ENCODE measurements at places on chromosomes 12 and 14.

DNA sequence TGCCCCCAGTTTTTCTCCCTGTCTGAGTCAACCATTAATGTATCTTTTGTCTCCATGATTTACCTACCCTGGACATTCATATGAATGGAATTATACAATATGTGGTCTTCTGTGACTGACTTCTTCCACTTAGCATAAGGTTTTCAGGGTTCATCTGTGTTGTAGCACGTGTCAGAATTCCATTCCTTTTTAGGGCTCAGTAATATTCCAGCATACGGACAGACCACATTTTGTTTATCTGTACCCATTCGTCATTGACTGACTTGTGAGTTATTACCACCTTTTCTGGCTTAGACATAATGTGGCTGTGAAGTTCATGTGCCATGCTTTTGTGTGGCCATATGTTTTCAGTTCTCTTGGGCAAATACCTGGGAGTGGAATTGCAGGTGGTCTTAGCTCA lies 37.9 kb downstream of the TSPAN9 start:
- DNase-seq = no peak

DNA sequence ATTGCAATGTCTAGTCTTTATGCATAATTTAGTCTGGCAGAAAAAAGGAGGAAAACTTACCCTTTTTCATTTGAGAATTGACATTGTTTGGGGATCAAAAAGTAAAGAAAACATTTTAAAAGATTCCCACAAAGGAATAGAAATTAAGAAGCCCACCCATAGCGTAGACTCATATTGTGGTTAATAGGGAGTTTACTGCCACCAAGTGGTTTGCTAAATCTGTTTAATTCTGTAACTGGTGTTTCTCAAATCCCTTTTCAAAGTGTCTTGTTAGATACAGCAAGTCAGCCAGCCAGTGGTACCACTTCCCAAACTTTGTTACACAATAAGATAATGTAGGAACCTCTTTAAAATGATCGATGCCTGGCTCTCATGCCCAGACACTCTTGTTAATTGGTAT lies 180.3 kb downstream of the IPO8 start:
- DNase-seq = no peak

- DNase-seq = no peak
Observed at GRCh38 chr14:94048691-94049624, 22.8 kb downstream of the OTUB2 start.

DNA sequence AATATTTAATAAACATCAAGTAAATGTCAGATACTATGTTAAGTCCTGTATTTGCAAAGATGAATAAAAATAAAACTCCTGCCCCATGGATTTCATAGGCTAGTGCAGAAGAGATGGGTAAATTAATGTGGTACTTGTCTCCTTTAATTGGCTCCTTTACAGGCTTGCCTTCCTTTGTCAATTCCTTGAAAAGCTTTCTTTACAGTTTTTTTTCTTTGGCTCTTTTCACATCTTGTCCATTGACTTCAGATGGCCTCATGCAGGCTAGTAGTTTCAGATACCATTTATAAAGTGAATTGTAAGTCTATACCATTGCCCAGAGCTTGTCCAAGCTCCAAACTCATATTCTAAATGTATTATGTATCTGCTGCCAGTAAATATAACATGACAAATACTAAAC lies 128.7 kb upstream of the GARIN2 start:
- DNase-seq = no peak

DNA sequence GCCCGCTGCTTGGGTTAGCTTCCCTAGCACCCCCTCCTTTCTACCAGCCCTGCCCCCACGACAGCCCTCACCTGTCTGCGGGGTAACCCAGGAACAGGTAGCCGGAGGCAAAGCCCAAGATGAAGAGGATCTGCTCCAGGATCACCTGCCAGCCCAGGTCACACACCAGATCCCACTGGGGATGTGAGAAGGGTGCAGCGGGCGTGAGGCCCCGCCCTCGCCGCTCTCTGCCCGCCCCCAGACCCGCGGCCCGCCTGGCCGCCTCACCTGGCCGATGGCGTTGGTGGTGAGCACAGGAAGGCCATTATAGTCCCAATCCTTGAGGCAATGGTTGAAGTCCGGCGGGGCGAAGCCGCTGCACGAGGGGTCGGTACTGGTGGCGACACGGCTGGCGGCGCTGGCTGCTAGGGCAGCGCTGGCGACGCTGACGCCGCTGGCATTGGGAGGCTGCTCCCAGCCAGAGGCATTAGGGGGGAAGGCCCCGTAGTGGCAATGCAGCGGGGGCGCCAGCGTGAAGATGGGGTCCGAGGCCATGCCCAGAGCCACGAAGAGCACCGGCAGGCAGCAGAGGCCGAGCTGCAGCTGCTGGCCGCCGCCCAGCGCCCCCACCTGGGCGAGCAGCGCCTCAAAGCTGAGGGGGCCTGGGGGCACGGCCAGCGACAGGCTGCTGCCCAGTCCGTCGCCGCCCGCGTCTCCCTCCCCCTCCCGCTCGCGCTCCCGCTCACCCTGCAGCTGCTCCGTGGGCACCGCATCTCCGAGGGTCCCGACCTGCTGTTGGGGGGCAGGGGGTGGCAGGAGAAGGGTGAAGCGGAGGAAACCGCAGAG lies 794 bp downstream of the SLC22A17 start:
- no peak for DNase-seq

DNA sequence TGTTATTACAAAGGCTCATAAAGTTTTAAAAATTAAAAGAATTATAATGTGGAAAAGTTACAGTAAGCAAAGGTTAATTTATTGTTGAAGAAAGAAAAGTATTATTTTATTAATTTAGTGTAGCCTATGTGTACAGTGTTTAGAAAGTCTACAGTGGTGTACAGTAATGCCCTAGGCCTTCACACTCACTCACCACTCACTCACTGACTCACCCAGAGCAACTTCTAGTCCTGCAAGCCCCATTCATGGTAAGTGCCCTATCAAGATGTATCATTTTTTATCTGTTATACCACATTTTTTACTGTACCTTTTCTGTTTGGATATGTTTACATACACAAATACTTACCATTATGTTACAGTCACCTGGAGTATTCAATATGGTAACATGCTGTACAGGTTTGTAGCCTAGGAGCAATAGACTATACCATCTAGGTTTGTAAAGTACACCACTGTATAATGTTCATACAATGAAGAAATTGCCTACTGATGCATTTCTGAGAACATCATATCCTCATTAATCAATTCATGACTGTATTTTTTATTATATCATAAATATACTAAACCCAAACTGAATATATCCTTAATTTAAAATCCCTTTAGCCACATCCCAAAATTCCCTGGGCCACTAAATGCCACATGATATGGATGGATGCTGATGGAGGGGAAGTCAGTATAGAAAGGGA lies 43.6 kb upstream of the NID2 start:
- no peak for DNase-seq

- no peak for DNase-seq
Observed at GRCh38 chr12:68264857-68265256, 11.5 kb upstream of the IL22 start.

DNA sequence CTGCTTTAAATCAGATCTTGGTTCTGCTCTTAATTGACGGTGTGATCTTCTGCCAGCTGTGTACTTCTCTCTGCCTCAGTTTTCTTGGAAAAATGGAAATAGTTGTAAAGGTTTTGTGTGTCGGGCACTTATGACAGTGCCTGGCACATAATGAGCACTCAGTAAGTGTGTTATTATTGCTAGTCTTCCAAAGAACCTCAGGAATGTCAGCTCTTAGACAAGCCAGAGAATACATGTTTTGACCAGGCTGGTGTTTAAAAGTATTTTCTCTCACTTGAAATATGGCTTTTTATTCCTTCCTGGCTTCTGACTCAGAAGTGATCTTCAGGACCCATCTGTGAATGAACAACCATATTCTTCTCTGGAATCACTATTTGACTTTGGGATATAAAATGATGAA lies 304.1 kb downstream of the SNAPC1 start:
- DNase-seq = no peak

DNA sequence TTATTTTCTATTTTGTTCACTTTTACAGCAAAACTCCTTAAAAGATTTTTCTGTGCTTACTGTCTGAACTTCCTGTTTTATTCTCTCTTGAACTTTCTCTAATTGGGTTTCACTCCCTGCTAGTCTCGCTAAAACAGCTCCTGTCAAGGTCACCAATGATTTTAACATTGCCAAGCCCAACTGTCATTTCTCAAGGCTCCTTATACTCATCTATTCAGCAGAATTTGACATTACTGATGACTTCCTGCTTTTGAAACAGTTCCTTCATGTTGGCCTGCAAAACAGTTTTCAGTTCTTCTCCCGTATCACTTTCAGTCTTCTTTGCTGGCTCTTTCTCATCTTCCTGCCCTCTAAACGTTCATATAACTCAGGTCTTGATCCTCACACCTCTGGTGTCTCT lies 268.5 kb upstream of the USP15 start:
- no peak for DNase-seq

DNA sequence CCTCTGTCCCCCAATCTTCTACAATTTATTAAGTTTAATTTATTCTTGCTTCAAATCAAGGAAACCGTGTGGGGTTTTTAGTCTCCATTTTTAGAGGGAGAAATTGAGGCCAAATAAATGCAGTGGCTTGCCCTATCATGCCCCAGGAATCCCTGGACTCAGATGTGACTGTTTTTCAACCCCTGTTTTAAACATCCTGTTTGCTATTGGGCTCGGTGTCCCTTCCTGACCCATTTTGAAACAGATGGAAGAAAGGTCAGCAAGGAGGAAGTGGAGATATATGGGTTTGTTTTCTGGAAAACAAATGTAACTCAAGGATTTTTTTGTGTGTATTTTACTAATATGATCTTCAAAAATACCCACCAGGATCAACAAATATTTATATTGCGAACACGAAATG lies 84.7 kb downstream of the DACT1 start:
- DNase-seq = no peak

- no peak for DNase-seq
Observed at GRCh38 chr12:66188584-66189485, at the start of gene IRAK3. Gene IRAK3, plus strand, starts transcription at chr12:66189214. Its CDS starts 86 bp downstream, at chr12:66189300.

GRCh38 chr14:93146119-93146518 lies 30.4 kb upstream of the ITPK1 start:
- no peak for DNase-seq

DNA sequence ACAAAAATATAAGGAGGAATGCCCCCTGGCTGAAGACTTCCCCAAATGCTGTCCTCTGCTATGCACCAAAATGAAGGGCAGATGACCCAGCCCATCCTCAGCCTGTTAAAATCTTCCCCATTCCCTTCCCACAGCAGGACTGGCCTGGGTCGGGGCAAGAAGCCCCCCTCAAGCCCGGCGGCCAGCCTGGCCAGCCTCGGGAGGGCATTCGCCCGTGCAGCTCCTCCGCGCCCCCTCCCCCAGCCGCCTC lies 413 bp downstream of the RARG start:
- DNase-seq = no peak

DNA sequence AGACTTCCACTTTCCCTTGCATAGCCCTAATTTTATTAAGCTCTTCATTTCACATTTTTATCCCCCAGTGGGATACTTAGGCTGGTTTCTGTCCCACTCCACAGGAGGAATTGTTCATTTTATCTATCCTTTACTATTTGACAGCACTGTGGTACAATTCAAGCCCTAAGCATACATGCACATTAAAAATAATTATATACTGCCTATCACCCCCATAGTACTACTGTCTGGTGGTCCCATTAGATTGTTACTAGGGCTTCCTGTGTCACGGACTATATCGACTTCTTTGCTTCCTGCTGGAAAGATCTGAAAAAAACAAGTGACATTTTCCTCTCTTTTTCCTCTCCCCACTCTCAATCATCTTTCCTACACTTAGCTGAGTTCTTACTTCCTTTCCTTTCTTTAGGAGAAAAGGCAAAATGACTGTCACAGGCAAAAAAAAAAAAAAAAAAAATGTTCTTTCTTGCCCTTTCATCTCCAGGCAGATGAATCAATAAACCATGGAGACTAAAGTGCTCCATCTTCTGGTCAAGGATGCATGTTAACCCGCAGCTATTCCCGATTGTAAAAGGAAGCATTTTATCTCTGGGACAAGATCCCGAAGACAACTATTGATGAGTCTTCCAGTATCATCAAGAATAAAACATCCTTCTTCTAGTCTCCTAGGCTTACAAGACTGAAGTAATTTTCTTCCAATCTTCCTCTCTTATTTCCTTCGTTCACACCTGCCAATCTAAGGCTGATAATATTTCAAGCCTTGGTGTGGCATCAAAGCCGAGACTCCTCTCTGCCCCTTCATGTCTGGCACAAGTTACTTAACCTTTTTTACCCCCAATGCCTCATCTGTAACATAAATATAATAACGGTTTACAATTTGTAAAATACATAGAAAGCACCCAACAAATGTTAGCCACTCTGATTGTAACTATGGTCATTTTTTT lies 94.4 kb upstream of the PLEKHG7 start:
- no peak for DNase-seq

GRCh38 chr12:96078231-96079135 lies 43.1 kb upstream of the LTA4H start:
- no peak for DNase-seq

DNA sequence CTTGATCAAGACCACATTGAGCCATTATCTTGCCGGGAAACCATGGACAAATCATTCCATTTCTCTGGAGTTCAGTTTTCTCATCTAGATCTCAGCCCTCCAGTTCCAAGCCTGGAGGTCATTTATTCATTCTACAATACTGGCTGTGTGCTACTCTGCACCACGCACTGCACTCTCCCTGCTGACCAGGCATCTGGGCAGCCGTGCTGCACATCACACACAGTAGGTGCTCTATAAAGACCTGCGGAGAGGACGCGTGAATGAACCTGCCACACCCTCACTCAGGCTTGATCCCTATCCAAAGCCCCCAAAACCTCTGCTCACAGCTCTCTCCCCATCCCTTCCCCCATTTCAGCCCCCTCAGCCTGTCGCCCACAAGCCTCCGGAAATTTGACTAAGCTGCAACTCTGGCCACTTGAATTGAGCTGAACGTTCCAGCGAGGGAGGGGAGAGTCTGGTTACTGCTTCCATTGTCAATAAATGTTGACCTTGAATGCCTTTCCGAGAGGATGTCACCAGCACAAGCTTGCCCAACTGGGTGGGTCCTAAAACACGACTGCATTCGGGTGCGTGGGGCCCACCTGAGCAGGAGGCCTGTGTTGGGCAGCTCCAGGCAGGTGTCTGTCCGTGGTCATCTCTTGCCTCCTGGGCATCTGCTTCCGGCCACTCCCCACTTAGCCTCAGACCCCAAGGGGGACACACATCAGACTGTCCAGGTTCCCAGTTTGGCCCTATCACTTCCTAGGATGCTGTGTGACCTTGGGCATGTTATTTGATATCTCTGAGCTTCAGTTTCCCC lies 17.8 kb downstream of the FAIM2 start:
- no peak for DNase-seq

- no peak for DNase-seq
Observed at GRCh38 chr12:78490861-78491260, 373.7 kb upstream of the SYT1 start.

GRCh38 chr12:28941248-28941647 lies 207.8 kb upstream of the FAR2 start:
- DNase-seq = no peak
